ENCODE measurements at places on chromosomes 4 and X.

- peak; percentile 40 for DNase-seq
Measured at GRCh38 chr4:10100734-10101216, 15.8 kb downstream of the WDR1 start.

- no peak for DNase-seq
Measured at GRCh38 chr4:15656038-15656470, 897 bp upstream of the FBXL5 start.

GRCh38 chrX:2656257-2656836, 34.7 kb upstream of the CD99 start:
- no peak for DNase-seq

- DNase-seq, result no peak
Measured at GRCh38 chr4:74934016-74934831, 1.3 kb downstream of the PARM1 start.
